Esophagus muscularis mucosa (tissue), 4 donors: ENCODE measurements at places on chromosomes 3 and 15. TPM values are rescaled to one million over a fixed set of nuclear protein-coding genes. Genes with fewer than 3 reads are reported as not detected.

- no peak for DNase-seq
These were observed 13.1 kb downstream of the CHDH start for GRCh38 chr3:53833053-53833645.

DNA sequence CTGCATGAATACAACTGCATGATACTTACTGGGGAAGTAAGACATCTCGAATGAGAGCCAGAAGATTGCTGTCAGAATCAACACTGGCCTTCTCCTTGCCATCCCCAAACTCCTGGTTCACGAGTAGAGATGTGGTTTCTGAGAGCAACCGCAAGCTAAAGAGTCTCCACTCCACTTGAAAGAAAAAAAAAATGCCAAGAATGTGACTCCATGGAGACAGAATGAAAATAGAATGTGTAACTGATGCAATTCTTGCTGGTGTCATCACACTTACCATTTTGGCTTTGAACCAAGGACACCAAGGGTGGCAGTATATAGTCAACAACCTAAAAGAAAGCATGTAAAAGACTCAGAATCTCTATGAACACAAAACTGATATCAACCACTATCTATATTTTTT lies 280.4 kb downstream of the ULK4 start:
- no peak for DNase-seq

DNA sequence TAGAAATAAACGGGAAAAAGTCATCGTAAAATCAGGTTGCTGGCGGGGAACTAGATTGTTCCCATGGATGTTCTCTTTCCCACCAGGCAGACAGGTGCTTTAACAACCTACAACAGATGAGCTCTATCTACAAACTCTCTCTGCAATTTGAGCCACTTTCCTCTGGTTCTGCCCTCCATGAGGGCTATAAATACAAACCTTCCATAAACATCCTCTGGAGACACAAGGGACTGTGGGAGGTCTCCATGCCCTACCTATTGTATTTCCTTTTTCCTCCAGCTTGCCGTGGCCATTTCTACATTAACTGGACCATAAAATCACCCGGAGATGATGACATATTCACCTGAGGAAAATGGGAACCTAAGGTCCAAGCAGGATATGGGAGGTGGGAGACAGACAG lies 151.1 kb downstream of the GABRB3 start:
- DNase-seq, result no peak

GRCh38 chr3:186180891-186181481 lies 72.1 kb upstream of the ETV5 start:
- no peak for DNase-seq

- no peak for DNase-seq
These were observed 273.1 kb upstream of the TBL1XR1 start for GRCh38 chr3:177470197-177470941.

GRCh38 chr3:29677421-29677820 lies 396.6 kb downstream of the RBMS3 start:
- DNase-seq, result no peak

DNA sequence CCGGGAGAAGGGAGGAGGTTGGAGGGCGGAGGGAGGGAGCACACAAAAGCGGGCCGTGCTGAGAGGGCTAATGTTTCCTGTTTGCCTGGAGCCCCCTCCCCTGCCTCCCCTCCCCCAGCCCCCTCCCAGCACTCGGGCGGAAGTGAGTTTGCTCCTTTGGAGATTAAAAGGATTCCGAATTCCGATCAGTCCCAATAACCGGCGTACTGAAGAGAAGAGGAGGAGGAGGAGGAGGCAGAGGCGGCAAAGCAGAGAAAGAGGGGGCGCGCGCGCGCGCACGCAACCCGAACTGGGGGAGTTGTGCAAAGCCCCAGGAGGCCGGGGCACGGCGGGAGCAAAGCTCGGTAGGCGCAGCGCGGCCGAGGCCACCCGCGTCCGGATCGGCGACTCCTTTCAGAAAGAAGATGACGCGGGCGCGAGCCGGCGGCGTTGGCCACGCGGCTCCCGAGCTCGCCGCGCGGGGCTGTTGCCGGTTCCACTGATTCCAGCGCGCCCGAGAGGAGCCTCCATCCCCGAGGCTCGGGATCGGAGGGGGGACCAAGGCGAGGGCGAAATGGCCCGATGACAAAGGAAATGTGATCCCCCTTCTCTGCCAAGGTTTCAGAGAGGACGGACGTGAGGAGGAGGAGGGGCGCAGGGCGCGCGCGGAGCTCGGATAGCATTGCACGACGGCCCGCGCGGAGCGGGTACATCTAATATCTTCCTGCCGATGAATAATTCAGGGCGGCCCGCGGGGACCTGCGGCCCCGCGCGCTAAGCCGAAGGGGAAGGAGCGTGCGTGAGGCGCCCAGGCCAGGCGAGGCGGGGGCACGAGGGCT lies 1.1 kb upstream of the TRIM71 start:
- DNase-seq, result no peak

The TUSC7 gene
- not detected for total RNA-seq

The HRG gene
- not detected for total RNA-seq

The CYP8B1 gene
- not detected for total RNA-seq

The RARRES1 gene
- 6.6 TPM for total RNA-seq
